ENCODE measurements at places on chromosomes 1 and 21.

DNA sequence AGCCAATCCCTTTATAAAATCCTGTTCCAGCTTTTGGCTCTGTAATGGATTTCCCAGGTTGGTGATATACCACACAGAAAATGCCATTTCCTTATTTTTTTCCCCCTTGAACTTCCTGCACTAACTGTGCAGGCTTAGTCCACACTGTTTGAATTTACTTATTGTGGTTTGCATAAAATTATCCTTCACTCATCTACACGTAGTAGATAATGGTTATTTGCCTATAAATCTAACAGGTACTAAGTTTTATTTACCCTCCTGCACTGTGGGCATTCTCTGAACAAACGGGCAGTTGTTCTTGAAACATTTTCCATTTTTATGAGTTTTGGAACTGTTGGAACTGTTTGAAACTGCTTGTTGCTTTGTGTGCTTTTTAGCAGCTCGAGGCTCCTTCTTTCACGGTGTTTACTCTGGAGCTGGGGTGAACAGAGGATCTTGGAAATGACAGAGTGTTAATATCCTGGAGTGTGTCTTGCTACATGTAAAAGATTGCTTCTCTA is 23.0 kb upstream of the KIFAP3 start:
- DNase-seq = no peak

DNA sequence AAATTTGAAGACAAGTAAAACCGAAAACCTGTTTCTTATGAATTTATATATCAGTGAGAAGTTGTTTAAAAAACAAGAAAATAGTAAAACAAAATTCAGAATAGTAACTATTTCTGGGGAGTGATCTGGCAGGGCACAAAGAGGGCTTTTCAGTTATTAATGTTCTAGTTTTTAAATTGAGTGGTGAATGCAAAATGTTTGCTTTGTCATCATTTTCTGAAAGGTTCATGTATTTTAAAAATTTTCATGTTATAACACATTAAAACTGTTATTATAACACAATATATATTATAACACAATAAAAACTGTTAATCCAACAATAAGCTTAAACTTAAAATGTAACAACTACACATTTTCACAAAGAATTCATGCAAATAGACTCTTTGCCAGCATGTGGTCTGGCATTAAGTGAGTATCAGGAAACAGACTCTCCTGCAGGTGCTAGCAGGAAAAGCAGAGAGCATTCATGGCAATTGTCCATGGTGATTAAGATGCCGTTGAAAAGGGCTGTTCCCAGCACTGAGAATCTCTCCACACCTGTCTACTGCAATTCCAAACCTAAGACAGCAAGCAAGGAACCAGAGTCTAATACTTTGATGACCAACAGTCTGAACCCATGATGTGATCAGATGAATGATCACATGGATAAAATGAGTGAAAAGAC is 204.9 kb downstream of the TBX15 start:
- no peak for DNase-seq

- no peak for DNase-seq
Measured at GRCh38 chr1:110336300-110337039, 2.7 kb upstream of the RBM15 start.

DNA sequence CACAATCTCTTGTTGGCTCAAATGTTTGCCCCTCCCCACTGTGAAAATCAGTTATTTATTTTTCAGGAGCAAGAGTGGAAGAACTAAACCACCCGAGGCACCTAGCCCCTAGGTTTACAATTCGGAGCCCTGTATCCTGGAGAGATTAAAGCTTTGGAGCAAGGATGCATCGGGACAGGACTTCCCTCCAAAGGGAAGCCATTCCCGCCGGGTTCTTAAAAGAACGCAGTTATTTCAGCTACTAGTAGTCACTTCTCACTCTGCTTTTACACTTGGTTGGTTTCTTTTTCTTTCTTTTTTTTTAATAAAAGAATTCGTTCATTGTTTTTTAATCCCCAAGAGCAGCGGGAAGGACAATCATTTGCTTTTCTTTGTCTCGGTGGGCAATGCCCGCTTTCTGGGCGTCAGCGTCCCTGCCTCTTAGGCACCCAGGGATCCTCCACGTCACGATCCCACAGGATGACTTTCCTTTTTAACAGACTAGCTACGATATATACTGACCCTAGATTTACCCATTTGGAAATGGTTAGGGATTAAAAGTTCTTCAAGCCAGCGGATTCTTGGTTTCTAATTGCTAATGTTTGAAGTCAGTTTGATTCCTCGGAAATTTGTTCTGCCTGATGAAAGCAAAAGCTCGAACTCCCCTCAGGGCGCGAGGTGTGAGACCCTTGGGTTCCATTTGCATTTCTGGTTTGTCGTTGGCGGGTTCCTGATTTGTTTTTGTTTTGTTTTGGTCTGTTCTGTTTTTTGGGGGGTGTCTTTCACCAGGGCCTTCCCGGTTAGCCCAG is 9.0 kb downstream of the TBX15 start:
- DNase-seq = no peak

GRCh38 chr1:165152727-165153126 is 203.8 kb downstream of the LMX1A start:
- no peak for DNase-seq

DNA sequence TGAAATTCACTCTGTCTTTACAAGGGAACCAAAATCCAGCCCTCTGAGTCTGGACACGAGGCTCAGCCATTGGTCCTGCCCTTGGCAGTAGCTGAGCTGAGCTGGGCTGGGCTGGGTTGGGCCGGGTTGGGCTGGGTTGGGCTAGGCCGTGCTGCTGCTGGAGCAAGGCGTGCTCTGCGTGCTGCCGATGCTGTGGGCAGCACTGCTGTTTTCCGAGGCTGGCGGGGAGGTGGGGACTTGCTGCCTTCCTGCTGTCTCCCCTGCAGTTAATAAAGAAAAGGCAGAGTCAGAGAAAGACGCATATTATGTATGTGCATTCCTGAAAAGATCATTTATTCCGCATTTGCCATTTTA is 182.9 kb downstream of the CDC7 start:
- DNase-seq = no peak

- DNase-seq = no peak
Measured at GRCh38 chr1:228871314-228872061, 136.2 kb downstream of the RHOU start.

Measured in CD4-positive, alpha-beta T cell treated with Interleukin-4 for 4 hours (primary cell).